ENCODE measurements at places on chromosomes 3 and 15.
A peak's percentile ranks its signal among the peaks of the same experiment; 100 is the strongest.

GRCh38 chr3:17840651-17841050, 98.2 kb upstream of the TBC1D5 start:
- no peak for DNase-seq

DNA sequence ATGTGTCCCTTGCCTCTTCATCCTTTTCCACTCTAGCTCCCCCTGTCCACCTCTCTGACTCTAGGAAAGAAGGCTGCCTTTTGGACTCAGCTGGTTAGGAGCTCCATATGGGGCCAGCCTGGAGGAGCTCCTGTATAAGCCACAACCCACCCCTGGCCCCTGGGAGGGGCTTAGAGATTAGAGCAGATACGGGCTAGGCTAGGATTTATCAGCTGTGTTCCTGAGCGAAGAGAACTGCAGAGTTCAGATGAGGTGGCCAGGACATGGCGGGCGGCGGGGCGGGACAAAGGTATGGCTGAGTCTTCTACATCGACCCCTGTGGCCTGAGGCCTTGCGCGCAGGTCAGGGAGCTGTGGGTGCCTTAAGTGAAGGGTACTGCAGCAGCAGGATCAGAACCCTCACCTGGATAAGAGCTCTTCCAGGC, 7.9 kb downstream of the NBEAL2 start:
- no peak for DNase-seq

DNA sequence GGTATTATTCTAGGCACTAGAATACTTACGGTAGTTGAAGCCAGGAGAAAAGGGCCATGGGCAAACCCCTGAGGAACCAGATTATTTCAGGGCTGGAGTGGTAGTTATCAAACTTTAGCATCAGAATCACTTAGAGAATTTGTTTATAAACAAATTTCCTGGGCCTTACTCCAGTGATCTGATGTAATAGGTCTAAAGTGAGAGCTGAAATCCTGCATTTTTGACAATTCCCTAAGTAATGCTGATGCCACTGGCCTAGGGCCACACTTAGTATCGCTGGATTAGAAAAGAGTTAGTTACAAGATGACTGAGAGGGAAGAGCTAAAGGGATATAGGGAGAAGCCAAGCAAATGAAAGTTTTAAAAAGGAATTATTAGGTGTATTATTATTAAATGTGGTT, 412.5 kb upstream of the THRB start:
- no peak for DNase-seq

DNA sequence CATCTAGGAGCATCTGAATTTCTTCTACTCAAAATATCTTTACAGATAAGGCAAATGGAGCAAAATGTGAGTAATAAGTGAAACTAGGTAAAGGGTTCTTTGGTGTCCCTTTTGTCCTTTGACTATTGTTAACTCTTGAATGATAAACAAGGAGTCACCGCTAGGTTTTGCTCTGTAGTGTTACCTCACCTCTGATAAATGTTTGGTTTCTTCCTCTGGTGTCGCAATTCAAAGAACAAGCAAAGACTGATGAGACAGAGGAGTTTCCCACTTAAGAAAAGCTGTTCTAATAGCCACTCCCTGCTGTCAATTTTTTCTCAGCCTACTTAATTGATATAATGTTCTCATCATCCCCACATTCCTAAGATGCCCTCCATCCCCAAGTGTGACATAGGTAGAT, 925.9 kb downstream of the IGSF11 start:
- DNase-seq: no peak

GRCh38 chr3:158748237-158748828, 16.1 kb upstream of the RARRES1 start:
- no peak for DNase-seq

DNA sequence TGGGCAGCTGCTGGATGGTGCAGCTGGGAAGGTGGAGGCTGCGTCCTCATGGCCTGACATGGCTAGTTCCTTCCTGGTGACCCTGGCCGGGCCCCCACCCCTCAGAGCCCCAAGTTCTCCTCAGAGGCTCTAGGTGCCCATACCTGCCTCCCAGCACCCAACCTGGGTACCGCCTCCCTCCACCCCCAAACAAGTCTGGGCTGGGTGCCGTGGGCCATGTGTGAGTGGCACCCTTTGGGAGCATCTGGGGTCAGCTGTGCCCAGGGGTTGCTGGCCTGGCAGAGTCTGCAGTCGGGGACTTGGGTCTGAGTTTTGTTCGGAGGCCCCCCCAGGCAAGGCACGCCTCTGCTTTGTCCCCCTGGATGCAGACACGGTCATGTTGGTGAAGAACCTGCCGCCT, 10.5 kb downstream of the PLXNA1 start:
- DNase-seq: no peak

DNA sequence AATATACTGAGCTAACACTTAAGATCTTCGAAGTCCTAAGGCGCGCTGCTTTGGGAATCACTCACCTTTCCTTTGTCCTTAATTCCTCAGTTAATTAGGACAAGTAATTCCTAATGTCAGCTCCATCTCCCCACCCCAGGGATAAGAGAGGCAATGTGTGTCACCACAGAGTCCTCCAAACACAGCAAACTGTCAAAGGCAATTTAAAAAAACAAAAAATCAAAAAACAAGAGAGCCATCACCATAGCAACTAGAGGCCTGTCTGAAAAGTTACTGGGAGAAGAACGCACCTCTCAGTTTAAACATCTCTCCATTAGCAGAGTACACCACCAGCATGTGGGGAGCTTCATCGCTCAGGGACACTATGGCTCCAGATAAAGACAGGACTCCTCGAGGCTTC, 101.7 kb downstream of the OSBPL10 start:
- DNase-seq: no peak

DNA sequence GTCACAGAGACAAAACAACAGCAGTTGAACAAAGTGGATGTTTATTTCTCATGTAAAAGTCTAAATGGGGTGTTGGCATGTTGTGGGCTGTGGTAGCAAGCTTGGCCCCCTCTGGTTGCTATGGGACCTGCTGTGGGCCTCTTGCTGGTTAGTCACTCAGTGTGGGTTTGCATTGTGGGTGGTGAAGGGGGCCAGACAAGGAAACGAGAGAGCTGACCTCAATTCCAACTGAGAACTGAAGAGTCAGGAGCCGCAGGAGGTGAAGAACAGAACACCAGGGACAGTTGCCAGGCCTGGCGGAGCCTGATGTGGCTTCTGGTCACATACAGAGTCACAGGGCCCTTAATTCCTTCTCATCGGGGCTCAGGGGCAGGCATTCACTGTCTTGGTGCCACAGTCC, 1.9 kb upstream of the ADPGK start:
- no peak for DNase-seq

GRCh38 chr3:111730143-111730542, 128.9 kb upstream of the PHLDB2 start:
- DNase-seq: no peak

GRCh38 chr15:98418122-98418521, 230.2 kb upstream of the IGF1R start:
- no peak for DNase-seq

- DNase-seq: no peak
Measured at GRCh38 chr3:1726741-1727140, 371.9 kb upstream of the CNTN4 start.

DNA sequence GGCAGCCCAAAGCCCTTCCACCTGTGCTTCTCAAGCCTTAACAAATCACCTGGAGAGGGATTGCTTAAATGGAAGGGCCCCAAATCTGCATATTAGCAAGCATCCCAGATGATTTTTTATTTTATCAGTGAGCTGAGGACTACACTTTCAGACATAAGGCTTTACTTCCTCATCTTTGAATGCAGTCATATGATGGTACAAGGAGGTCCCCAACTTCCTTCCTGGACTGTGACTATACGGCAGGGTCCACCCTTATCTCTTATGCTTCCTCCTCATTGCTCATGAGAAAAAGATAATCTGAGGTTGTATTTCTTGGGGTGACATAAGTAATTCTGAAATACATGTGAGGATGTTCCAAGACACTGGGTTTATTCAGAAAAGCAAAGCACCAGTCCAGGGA, 13.7 kb upstream of the HEG1 start:
- no peak for DNase-seq

DNA sequence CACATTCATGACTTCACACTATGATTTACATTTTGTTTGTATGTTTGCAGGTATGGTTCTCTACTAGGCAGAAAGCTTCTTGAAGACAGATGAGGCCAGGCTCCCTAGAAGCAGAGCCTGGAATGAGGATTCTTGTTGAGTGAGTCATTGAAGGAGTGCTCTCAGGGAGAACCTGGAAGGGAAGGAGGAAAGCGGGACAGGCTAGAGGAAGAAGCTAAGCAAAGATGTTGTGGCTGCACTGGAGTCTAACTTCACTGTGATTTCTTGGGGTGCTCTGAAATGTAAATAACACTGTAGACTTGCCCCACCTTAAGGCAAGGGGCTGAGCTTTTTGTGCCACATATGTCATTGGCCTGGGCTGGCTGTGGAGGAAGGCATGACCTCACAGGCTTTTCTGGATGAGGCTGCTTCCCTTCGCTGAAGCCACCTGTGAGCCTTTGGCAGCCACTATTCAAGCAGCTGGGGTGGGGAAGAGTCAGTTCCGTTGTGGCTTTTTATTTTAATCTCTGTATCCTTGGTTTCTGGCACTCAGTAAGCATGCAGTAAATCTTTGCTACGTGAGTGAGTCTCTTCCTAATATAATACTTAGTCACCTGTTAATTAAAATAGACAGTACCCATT, 307.3 kb downstream of the SV2B start:
- no peak for DNase-seq

DNA sequence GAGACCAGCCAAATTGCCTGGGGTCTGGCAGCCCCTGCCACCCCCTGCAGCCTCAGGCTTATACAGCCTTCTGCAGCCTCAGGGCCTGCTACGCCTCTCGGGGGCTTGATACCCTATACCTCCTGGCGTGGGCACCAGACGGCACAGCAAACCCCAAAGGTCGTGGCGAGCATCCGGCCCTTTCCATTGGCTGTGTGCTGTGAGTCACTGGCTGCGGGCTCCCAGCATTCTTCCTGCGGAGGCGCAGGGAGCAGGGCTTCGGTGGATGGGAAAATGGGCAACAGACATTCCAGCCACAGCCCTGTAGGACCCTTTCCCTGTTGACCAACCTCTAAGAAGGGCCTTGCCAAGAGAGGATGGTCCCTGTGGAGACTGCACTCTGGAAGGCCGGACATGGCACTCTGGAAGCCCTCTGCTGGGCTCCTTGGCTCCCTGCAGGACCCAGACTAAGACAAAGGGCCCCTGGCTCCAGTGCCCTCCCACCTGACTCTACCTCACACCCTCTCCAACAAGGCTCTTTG, 59.6 kb downstream of the ITGA11 start:
- peak; percentile 69 for DNase-seq

Data from mesenteric fat pad (tissue), 1 donor.